ENCODE measurements at places on chromosomes 5 and 9.

DNA sequence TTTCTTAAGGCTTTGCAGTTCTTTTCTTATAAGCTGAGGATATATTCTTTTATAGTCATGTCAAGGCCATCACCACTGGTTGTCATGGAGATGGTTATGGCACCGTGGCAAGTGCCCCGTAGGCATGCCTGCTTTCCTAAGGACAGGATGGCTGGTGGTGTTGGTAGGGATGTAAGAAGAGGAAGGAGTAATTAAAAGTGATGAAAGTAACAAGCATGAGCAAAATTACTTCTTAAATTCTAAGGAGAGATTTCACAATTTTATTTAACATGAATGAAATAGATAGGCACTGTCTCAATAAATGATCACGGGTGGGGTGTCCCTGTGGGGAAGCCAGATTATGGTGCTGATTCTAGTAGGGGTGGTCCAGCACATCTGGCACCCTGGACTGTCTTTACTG is 290.2 kb upstream of the KLF4 start:
- no peak for DNase-seq

DNA sequence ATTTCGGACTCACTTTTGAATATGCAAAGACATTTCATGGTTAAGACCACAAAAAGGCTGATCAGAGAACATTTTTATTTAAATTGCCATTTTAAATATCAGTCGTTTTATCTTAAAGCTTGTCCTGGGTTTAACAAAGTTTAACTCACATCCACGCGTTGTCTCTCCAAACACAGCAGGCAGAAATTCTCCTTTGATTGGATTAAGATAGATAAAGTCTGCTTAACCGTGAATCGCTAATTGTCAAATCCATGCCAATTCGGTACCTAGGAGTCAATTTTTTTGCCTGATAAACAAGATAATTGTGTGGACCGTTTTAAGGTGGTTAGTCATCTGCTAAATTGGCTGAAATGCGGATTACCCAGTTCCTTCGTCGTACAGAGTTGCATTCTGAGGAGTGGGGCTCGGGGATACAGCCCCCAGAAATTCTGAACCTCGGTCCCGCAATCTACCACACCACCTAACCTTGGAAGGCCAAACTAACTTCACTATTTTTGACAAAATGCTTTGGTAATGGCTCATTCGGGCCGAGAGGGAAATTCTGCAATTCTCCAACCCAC is 665 bp upstream of the BTF3 start:
- no peak for DNase-seq

- DNase-seq, result no peak
These were observed 24.3 kb downstream of the CENPP start for GRCh38 chr9:92349771-92350739.

DNA sequence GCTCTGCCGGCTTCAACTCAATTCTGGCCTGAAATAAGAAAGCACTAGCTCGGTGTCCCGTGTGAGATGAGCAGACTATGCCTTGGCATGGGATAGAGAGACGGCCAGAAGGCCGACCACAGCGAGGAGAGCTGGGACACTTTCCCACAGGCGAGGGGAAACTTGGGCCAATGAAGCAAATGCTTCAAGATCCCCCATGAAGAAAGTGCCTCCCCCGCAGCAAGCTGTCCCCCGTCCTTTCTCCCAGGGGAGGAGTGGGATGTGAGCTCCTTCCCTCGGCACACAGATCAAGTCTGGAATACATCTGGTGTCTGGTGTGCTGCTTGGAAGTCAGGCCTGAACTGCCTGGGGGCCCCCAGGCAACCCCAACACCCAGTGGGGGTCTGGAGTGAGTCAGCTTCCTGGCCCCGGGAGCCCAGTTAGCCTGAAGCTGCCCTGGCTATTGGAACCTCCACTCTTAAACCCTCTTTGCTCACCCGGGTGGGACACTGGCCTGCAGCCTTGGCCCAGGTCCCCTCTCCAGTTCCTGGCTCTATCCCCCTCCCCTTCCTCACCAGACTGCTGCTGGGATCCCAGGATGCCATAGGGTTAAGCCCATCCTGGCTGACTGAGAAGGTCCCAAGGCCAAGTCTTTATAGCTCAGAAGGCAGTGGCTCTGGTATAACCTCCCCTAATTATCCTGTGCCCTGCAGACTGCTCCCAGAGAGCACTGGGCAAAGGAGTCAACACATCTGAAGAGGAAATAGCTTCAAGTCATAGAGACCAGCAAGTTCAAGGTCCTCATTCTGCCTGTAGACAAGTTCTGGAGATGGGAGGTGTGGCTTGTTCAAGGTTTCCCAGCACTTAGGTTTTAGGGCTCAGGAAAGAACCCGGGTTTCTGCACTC is 205.3 kb downstream of the TTLL11 start:
- no peak for DNase-seq

DNA sequence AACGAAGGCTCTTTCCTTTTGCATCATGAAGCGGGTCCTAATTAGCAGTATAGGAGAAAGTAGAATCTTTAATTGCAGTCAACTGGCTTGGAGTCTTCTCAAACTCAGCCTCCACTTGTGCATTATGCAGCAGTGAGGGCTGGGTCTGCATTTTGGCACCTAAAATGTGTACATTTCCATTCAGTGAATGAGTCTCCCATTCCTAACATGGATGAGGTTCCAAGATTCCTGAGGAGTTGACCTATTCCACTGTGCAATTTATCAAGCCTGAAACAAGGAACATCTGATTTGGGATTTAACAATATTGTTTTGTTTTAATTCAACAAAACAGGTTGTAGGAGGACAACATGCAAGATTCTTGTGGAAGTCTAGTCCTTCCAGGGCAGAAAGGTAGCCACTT is 171.8 kb upstream of the S1PR3 start:
- no peak for DNase-seq

DNA sequence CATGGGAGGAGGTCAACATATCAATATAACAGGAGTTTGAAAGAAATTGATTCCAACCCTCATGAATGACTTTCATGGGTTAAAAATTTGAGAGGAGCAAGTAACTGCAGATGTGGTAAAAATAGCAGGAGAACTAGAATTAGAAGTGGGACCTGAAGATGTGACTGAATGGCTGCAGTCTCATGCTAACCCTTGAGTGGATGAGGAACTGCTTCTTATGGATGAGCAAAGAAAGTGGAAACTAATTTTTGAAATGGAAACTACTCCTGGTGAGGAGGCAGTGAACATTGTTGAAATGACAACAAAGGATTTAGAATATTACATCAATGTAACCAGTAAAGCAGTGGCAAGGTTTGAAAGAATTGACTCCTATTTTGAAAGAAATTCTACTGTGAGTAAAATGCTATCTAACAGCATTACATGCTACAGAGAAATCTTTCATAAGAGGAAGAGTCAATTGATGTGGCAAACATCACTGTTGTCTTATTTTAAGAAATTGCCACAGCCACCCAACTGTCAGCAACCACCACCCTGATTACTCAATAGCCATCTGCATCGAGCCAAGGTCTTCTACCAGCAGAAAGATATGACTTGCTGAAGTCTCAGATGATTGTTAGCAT is 1683.2 kb downstream of the MAT2B start:
- no peak for DNase-seq

DNA sequence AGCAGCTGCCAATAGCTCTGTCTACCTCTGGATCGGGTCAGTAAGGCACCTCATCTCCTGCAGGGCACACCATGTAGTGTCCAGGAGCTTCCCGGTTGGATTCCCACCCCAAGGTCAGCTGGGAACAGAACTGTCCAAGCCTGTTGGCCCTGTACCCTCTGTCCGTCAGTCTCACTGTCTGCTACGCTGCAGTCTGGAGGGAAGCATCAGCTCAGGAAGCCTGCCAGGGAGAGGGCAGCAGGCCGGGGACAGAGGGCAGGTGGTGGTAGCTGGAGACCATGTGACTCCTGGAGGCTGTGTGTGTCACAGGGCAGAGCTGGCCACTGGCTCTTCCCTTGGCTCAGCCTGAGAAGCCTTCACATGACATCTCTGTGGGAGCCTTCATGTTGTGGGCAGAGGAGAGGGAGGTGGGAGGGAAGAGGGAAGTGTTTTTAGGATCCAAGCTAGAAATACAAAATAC is 134.5 kb downstream of the SEC61B start:
- no peak for DNase-seq

- no peak for DNase-seq
These were observed 3.6 kb upstream of the STING1 start for GRCh38 chr5:139486201-139486600.

DNA sequence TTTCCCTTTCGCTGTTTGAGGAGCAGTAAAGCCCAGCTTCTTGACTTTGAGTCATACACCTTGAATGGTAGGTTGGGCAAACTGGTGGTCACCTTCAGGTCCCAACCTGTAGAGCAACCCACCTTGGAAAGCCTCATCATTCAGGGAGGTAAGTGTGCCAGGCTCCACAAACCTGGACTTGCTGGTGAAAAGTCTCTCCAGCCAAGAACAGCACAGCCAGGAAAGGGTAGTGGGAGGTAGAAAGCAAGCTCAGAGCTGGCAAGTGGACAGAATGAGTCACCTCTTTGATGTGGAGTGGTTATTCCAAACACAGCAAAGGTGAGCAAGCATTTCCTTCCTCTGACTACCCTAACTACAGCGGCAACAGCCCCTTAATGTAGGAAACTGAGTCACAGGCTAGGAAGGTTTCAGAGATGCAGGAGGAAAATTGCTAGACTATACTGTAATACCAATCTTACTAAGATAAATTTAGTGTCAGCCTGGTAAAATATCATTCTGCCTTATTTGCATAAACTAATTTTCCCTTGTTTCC is 117.5 kb upstream of the MTAP start:
- no peak for DNase-seq

GRCh38 chr5:59833448-59833847 is 60.1 kb downstream of the PDE4D start:
- no peak for DNase-seq

DNA sequence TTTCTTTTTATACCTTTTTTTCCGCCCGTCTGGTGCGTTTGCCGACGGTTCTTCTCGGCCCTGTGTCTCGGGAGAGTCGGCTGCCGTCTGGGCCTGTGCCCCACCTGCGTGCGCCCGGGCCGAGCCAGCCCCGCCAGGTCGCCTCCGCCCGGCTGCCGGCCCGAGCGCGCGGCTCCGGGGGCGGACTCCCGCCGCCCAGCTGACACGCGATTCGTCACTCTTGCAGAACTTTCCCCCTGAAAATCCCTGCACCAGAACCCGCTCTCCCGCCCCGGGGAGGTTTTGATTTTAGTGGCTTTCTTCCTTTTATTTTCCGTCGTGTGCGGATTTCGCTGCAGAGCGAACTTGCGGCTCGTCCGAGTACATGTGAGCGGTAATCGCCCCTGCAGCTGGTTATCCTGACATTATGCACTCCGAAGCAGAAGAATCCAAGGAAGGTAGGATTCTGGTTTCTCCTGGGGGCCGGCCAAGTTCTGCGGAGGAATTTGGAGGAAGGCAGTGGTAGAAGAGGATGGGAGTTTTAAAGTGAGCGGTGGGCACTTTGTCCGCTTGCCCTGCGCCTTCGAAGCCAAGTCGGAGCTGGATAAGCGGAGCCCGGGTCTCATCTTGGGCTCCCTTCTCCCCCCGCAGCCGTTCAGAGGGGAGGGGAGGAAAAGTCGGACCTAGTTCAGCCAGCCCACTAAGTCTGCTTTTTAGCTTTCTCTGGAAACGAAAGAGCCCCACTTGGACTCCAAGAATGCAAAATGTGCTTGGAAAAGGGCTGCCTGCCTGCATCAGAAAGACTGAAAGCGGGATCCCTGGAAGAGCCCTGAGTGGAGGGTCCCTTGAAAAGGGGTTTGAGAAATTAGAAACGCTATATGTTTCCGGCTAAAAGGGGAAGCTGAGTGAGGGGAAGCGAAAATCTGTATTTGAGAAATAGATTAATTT is at the start of gene TNFAIP8:
Gene TNFAIP8, plus strand, starts transcription at position 335 of the 927 bp plus-strand sequence. Its CDS starts 72 bp downstream, at position 407.
- DNase-seq, result no peak

DNA sequence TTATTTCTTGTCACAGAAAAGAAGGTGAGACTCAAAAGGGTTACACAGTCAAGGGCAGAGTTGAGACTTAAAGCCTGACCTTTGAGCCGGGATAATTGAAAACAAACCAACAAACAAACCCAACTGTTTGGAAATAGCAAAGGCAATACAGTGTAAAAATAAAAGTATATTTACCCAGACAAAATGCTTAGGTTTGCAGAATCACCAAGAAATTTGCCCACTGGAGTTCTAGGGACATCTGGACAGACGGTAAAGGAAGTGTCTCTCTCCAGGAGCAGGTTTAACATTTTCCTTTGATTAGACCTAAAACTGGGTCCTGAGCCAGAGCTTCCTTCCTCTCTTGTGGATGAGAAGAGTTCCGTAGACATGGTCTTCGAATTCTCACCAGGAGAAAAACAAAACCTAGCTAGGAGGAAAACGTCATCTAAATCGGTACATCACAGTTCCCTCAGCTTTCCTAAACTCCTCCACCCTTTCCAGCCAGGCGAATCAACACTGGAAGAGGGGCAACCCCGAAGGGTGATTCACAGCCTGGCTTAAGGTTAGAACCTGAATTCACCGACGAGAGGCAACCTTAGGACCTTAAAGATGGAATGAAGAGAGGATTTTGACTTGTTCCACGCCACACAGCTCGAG is 673 bp downstream of the CDC25C start:
- no peak for DNase-seq

DNA sequence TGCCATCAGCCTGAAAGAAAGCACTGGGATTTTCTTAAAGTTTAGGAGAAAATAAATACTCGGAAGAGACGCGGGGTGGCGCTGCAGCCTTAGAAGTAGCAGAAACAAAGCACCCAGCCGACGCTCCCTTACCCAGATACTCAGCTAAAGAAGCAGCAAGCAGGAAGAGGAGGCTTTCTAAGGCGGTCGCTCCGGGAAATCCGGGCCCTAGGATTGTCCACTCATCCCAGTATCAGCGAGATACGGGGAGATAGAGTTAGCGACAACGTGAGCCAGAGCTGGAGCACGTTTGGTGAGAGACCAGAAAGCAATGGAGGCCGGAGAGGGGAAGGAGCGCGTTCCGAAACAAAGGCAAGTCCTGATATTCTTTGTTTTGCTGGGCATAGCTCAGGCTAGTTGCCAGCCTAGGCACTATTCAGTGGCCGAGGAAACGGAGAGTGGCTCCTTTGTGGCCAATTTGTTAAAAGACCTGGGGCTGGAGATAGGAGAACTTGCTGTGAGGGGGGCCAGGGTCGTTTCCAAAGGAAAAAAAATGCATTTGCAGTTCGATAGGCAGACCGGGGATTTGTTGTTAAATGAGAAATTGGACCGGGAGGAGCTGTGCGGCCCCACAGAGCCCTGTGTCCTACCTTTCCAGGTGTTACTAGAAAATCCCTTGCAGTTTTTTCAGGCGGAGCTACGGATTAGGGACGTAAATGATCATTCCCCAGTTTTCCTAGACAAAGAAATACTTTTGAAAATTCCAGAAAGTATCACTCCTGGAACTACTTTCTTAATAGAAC is at the start of gene PCDHB2:
Gene PCDHB2, plus strand, starts transcription at position 135 of the 782 bp plus-strand sequence. Its CDS starts 176 bp downstream, at position 311.
- DNase-seq, result no peak

DNA sequence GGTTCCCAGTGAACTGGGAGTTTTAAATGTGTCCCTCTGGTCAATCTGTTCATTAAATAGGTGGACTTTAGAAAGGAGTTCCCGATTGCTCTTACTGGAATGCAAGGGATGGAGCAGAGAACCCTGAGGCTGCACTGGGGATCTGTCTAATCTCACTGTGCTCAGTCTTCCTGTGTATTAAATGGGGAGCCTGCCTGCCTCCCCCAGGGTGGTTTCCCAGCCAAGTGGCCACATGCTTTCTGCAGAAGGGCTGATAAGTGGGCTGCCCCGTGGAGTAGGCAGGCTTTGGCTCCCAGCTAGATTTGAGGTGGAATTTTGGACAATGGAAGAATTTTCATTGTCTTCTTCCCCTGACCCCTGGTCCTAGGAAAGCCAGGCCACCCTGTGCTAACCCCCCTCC is 14.0 kb upstream of the PHYHD1 start:
- DNase-seq, result no peak
